ENCODE measurements at places on chromosomes 1 and 21.

DNA sequence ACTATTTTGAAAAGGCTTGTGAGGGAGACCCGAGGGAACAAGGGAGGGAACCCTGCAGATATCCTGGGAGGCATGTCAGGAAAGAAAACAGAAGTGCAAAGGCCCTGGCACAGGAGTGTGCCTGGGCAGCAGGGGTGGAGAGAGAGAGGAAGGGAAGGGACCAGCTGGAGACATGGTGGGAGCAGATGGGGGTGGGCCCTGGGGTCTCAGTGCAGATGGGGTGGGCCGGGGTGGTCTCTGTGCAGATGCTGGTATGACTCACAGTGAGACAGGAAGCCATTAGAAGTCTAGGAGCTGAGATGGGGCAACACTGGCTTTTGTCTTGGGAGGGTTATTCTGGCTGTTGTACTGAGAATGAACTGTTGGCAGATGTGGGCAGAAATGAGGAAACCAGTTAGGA is 363.6 kb upstream of the C1orf174 start:
- no peak for DNase-seq

- DNase-seq, result peak; percentile 21
Measured at GRCh38 chr1:147504801-147505311, 36.4 kb upstream of the BCL9 start.

GRCh38 chr1:92538413-92539061 is 51.8 kb upstream of the GFI1 start:
- DNase-seq, result no peak

- DNase-seq, result no peak
Measured at GRCh38 chr21:38077569-38077968, 161.3 kb upstream of the KCNJ6 start.

DNA sequence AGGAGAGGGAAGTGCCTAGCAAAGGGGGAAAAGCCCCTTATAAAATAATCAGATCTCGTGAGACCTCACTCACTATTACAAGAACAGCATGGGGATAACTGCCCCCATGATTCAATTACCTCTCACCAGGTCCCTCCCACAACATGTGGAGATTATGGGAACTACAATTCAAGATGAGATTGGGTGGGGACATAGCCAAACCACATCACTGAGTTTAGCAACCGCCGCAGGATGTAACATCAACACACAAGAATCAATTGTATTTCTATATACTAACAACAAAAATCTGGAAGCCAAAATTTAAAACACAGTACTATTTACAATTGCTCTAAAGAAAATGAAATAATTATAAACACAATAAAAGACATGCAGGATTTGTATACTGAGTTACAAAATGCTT is 21.9 kb downstream of the DIRAS3 start:
- no peak for DNase-seq

GRCh38 chr1:95382000-95382786 is 148.2 kb downstream of the RWDD3 start:
- no peak for DNase-seq

DNA sequence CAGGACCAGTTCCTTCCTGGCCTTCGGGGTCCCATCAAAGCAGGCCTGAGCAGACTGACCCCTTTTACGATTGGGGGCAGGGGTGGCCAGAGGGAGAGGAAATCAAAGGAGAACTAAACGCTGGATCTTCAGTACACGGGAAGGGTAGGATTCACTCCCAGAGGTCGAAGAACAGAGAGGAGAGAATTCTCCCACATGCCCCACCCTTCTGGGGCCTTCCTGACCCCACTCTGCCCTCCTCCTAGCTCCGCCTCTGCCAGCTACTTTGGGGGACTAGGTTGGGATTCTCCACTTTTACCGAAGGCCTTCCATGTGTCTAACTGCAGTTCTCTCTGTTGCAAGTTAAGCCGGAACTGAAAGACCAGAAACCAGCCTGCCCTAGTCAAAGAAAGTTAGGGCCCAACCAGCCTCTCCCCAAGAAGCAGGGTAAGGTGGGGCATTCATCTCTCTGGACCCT is 654 bp upstream of the ARHGEF2 start:
- no peak for DNase-seq

GRCh38 chr21:46092026-46092764 is 5.7 kb upstream of the COL6A2 start:
- no peak for DNase-seq

DNA sequence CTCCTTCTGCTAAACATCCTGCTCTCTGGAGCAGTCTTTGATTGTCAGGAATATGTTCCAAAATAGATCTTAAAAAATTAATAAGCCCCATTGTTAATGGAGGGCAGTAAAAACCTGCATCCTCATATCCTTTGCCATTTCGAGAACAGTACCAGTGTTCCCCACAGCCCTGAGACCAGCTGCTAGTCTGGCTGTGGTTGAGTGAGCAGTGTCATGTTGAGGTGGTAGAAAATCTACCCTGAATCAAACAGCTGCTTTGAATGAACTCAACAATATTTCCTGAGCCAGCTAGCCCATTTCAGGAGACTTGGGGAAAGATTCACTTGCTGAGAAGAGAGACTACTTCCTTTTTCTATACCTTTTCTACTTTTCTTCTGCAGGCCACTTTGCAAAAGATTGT is 24.4 kb downstream of the FABP3 start:
- DNase-seq, result no peak

DNA sequence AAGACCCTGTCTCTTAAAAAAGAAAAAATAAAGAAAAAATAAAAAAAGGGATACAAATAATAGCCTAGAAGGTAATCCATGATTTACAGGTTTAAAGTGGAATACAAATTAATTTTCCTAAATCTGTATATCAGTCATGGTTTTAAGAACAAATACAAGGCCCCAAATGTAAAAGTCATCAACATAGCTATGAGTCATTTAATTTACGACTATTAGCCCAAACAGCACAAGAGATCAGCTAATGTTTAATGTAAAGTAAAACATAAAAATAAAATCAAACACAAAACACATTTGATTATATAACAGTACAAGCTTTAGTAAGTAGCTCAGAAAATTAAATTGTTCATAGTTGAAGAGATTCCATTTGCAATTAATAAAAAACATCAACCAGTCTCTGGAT is 20.3 kb upstream of the TAL1 start:
- no peak for DNase-seq

DNA sequence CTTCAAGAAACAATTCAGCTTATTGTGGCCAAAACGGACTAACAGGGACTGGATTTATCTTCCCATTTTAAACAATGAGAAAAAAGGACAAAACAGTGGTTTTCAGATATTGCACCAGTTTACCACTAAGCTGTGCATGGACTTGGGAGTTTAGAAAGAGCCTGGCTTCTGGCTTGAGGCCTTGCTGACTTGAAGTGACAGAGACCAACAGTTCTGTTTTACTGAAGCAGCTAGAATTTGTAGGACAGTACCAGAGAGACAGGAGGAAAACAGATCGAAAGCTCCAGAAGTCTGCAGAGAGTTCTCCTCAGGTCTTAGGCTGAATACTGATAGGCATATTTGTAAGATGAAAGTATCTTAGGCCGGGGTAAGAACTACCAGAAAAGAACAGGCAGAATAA is 20.5 kb downstream of the FCRL4 start:
- DNase-seq, result no peak

DNA sequence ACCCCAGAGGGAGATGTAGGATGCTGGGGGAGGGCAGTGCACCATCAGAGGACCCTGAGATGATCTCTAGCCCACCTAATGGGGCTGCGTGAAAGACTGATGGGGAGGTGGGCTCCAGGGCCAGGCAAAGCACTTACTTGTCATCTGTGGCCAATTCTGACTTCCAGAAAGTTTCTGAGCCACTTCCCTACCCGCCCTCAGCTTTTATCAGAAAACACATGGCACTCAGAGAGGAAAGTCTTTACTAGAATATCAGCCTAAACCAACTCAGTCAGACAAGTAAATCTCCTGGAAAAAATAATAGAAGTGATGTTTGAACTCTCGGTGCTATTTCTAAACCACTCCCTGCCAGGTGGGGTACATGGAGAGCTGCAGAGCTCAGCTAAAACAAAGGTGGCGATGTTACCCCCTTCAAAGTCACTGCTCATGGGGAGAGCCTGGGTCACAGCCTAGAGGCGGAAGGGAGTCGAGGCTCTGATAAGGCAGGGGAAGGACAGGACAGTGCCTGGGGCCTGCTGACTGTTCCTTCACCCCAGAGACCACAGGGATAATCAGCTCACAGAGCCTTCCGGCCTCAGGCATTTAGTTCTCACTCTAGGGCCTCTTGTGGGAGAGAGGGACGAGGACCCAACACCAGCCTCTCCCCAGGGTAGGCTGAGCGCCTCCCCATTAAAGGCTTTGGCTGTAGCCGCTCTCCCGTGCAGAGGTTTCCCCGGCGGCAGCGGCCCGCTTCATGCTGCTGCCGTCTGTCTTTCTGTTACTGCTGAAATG is 14.2 kb downstream of the SMIM12 start:
- no peak for DNase-seq

DNA sequence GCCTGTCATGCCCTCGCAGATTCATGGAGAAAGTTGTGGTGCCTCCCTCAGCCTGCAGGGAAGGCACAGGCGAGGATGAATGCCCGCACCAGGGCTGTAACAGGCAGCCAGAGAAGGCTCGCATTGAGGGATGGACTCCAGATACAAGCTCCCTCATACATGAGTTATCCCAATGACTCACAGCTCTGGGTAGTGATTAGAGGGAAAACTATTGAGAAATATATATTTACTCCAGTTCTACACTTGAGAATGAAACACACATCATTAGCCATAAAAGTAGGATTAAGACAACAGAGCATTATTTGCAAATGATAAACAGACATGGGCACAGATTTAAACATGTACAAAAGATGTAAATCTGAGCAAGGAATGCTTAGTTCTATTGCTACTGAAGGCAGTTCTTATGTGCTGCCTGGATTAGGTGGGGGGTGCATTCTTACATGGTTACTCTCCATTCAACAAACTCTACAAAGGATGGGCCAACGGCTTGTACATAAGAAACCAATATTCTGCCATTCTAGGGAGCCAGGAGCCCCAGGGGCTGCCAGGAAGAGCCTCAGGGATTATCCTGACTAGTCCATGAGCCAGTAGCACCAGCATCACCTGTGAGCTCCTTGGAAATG is 97.9 kb downstream of the CSMD2 start:
- peak; percentile 27 for DNase-seq

- DNase-seq, result no peak
Measured at GRCh38 chr21:44846224-44846484, 27.3 kb downstream of the PTTG1IP start.

DNA sequence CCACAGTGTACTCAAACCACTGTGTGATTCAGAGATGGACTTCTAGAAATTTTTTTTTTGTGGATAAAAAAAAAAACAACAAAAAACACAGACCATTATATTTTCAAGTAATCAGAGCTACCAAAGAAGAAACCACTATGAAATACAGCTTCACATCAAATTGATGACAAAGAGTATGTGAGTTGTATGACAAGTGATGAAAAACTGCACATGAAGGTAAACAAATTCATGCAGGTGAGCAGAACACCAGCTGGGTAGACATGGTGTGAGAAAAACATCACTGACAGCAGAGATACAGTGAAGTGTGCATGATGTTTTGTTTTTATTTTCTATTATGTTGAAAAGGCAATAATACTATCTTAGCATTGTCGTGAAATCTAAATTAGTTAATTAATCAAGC is 8.0 kb upstream of the PTPRC start:
- no peak for DNase-seq

Measured in HTR-8/SVneo (cell line).